RWPE1 (cell line): ENCODE measurements at places on chromosomes 2 and 18.
A peak's percentile ranks its signal among the peaks of the same experiment; 100 is the strongest.

GRCh38 chr18:21191596-21192307, 50.3 kb upstream of the GREB1L start:
- DNase-seq, result peak; percentile 38

GRCh38 chr2:30710461-30710860, 96.8 kb downstream of the CAPN13 start:
- no peak for DNase-seq

DNA sequence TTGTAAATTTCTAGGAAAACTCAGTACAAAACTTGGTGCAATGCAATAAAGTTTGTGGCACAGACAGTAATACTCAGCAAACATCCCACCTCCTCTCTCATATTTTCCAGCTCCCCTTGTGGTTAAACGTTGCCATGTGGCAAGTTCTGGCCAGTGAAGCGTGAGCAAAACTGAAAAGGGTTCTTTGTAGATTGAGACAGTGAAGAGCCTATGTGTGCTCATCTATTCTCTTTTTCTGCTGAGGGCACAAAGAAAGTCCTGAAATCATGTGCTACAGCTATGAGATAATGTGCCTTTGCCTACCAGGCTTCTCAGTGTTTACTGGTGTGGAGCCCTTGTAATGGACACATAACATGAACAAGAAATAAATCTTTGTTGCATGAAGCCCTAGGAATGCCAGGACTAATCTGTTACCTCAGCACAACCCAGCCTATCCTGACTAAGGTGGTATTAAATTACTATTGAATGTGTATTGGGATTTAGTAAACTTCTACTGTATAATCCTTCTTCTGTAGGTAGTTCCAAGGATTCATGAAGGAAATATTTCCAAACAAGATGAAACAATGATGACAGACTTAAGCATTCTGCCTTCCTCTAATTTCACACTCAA, 13.0 kb upstream of the TYMS start:
- DNase-seq, result no peak

- peak; percentile 6 for DNase-seq
These were observed 68.2 kb downstream of the ZSWIM2 start for GRCh38 chr2:186780701-186781316.

- no peak for DNase-seq
These were observed 53.3 kb upstream of the B3GNT7 start for GRCh38 chr2:231342061-231342711.

- DNase-seq, result peak; percentile 51
These were observed 494 bp downstream of the ANKZF1 start for GRCh38 chr2:219230059-219230540.

GRCh38 chr18:8721094-8721669, 15.8 kb downstream of the MTCL1 start:
- DNase-seq, result no peak

DNA sequence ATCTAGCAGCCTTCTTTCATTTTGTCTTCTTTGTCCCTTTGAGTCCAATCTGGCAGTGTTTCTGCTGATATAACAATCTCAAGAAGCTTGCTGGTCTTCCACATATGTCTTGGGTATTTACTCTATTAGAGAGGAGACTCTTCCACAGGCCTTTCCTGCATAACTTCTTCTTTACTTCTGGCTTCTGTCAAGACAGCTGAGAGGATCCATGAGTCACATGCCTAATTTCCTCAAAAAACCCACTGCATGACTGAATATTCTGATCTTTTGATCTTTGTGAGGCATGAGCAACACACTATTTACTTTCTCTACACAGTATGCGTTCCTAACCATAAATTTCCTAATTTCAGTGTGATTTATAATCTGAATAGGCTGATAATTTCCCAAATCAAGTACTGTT, 5.1 kb upstream of the DCC start:
- DNase-seq, result no peak

DNA sequence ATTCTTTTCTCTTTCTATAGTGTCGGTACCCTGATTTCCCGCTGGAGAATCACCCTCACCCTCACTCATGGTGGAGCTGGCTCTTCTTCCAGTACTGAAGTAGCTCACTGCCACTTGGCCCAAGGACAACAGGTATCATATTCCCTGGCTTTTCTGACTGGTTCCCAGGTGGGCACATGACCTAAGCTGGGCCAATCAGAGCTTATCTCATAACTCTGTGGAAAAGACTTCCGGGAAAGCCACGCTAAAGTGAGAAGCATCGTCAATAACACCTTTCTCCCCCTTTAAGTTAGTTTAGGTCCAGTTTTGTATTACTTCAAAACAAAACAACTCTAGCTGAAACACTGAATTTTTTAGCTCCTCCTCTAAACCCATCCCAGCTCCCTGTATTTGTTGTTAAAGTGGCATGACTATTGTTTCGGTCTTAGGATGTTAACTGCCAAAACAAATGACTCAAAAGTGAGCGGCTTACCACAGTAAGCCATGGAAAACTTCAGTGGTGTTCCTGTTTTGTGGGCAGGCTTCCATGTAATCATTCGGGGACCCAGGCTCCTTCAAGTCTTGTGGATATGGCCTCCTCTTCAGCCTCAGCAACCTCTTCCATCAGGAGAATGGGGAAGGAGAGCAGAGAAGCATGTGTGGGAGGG, 137.4 kb upstream of the DLX2 start:
- DNase-seq, result no peak

GRCh38 chr2:73987109-73987947, 2.6 kb downstream of the TET3 start:
- DNase-seq, result no peak

- DNase-seq, result no peak
These were observed 381.8 kb upstream of the CRIM1 start for GRCh38 chr2:35973737-35974132.

DNA sequence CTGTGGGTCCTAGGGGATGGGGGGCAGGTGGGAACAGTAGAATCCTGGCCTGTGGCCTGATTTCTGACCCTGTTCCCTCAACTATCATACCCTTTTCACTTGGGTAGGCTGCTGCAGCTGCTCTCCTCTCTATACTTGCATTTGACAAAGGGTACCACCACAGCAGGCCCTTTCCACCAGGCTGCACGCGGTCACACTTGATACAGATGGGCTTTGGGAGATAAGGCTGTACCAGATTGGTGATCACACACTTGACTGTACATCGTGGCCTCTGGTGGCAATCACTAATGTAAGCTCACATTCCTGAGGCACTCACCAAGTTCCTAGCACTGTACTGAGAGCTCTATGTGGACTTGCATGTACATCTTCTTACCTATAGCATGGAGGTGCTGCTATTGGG, 1.6 kb upstream of the RALB start:
- DNase-seq, result no peak
